ENCODE measurements at places on chromosomes 11 and 22.

DNA sequence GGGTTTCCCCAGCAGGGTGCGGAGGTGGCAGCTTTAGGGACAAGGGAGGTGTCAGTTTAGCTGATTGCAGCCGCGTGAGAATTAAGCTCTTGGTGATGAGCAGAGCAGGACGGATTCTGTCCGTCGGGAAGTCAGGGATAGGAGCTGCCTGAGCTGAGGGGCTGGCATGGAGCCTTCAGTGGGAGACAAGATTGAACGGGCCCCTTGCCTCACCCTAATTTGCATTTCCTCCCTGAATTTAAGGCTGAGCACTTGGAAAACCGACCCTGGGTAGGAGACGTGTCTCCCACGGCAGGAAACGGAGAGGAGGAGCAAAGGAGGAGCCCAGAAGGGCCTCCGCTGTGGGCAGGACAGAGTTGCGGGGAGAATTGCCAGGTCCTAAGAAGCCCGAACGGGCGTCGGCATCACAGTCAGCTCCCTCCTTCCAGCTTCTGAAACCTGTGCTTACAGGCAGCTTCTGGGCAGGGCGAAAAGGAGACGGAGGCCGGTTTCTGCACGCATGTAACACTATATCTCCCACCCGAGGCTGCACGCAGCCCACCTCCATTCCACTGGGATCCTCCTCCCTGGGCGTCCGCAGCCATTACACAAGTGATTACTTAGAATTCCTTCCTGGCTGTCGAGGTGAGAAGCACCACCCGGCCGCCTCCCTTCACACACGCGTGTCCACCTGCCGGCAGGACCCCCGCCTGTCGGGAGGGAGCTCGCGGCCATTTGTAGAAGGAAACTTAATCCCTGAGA lies 345.8 kb downstream of the BRD1 start:
- no peak for DNase-seq

- DNase-seq: no peak
Observed at GRCh38 chr22:29503811-29504372, 23.9 kb downstream of the NEFH start.

DNA sequence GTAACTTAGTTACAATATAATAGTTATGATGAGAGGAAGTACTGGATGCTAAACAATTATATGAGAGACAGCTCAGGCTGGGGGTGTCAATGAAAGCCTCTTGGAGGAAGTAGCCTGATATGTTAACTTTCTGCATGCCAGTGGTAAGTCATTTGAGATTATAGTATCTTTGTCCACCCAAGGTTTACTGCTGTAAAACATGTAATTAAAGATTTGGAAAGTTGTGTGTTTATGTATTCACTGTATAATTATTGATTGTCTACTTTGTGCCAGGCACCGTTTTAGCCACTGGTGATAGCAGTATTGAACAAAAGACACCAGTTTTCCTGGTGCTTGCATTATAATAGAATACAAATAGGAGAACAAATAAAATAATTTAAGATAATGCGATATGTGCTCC lies 624 bp upstream of the DNAJB7 start:
- DNase-seq: no peak

- DNase-seq: no peak
Observed at GRCh38 chr11:102802341-102802740, 4.4 kb upstream of the MMP1 start.

DNA sequence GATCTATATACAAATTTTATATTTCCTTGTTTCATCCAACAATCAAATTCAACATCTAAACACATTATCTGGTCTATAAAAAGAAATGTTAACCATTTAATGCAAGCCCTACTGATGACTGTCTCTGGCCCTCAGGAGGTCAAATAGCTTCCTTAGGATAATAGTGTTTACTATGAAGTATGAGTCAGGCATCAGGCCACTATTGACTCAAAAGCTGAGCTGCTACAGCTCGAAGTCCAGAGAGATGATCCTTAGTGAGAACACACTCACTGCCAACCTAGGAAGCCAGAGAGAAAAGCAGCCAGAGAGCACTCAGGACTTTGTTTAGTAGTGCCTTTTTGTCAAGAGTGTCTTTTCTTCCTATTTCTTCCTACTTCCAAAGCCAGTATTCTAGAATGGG lies 171.8 kb downstream of the SOX6 start:
- DNase-seq: no peak

GRCh38 chr11:76596652-76597051 lies 73.9 kb downstream of the LRRC32 start:
- no peak for DNase-seq

DNA sequence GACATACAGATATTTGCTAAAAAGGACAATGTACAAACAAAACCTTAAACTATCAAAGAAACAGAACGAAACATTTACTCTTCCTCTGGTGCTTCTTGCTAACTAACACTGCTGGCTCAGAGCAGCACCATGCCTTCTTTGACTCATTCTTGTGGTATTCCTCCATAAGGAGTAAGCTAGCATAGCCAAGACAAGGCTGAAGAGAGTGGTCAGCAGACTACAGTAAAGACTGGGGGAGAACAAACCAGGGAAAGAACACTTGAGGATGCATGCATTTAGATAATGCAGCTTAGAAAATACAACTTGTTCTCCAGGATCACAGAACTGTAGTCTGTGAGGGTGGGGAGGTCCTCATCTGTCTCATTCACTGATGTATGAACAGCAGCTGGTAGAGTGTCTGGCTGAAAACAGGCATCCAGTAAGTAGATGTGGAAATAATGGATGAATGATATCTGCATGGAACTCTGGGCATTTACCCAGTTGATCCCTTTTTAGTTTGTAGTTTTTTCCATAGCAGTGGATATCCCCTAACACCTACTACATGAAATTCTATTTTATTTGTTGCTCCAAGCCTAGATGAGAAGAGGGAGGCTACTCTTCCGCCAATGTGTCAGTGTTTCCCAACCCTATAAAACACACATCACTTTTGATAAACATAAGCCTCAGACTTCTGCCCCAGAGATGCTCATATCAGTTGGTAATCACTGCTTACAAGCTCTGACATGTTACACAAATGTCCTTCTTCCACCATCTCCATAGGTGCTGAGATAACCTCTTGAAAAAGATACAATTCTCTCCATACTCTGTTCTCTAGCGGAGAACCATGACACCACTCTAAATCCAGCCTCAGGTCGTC lies 7.3 kb downstream of the SNX19 start:
- DNase-seq: no peak

GRCh38 chr22:38799265-38800002 lies 5.5 kb upstream of the DNAL4 start:
- DNase-seq: no peak

DNA sequence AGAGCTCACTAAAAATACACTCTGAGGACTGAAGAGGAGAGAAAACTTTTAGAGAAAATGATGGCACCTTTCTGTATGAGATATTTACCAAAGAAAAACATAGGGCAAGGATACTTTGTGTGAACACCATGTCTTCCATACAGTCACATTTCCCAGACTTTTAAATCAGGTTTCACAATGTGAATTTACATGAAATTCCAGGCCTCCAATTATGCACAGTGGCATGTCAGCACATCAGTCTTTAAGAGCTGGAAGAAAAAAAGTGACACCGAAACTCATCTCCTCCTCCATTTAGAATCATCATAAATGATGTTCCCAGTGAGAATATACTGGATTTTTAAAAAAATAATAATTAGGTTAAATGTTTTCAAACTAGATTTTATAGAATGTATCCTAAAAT lies 232.2 kb upstream of the UBASH3B start:
- DNase-seq: no peak

DNA sequence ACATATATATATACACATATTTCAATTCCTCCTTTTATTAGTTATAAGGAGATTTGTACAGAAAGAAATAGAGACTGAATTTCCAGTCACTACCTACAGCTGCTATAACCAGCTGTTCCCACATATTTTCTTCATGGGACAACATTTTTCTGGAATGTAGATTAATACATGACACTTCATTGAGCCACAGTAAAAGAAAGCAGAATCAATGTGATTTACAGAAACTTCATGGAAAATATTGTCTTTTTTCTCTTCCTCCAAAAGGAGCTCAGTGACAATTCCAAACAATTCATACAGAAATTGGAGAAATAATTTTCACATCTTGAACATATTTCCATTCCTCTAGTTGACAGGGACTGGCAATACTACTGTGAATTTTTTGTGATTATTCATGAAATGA lies 249.2 kb downstream of the DLG2 start:
- no peak for DNase-seq

- no peak for DNase-seq
Observed at GRCh38 chr11:71342951-71343827, 90.8 kb upstream of the SHANK2 start.

GRCh38 chr11:130179396-130180306 lies 20.1 kb downstream of the ST14 start:
- DNase-seq: no peak

- DNase-seq: no peak
Observed at GRCh38 chr11:105092256-105093239, 47.0 kb downstream of the CARD18 start.

- DNase-seq: peak; percentile 31
Observed at GRCh38 chr11:67732045-67732787, 57.8 kb upstream of the ALDH3B2 start.

- DNase-seq: no peak
Observed at GRCh38 chr11:106642331-106642730, 375.9 kb downstream of the GUCY1A2 start.

- no peak for DNase-seq
Observed at GRCh38 chr11:68709062-68709461, 24.7 kb downstream of the GAL start.

GRCh38 chr11:57515332-57516060 lies at the start of gene SLC43A1:
Gene SLC43A1, minus strand, starts transcription at chr11:57515702. Its CDS starts 1,591 bp downstream, at chr11:57514111.
- DNase-seq: no peak

DNA sequence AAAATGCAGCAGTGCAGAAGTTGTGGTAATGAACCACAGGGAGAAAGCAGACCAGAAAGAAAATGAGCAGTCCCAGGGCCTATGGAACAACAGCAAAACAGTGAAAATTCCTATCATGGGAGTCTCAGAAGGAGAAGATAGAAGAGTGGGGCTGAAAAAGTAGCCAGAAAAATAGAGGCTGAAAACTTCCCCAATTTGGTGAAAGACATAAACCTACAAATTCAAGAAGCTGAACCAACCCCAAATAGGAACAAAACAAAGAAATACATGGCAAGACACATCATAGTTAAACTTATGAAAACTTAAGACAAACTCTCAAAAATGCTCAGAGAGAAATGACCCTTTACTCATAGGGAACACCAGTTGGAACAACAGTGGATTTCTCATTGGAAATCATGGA lies 11.4 kb downstream of the FGF19 start:
- DNase-seq: no peak

GRCh38 chr11:120830085-120830620 lies 193.7 kb upstream of the TBCEL start:
- DNase-seq: no peak

GRCh38 chr11:1073261-1073724 lies 1.4 kb upstream of the MUC2 start:
- no peak for DNase-seq

GRCh38 chr22:25021409-25021808 lies 68.9 kb downstream of the KIAA1671 start:
- no peak for DNase-seq

GRCh38 chr11:84232511-84232910 lies 946.3 kb upstream of the CCDC90B start:
- no peak for DNase-seq

- no peak for DNase-seq
Observed at GRCh38 chr11:416757-417621, 2.2 kb upstream of the SIGIRR start.

DNA sequence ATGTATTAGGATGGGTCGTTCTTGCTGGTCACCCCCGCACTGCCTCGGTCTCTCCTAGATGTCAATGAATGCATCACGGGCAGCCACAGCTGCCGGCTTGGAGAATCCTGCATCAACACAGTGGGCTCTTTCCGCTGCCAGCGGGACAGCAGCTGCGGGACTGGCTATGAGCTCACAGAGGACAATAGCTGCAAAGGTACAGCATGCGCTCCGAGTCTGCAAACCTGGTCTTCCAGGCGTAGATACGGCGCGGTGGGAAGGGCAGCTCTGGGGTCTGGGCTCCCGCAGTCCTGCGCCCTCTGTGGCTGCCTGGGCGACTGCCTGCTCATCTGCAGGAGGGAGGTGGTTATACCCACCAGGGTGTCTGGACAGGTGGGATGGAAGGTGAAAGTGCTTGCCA lies 31.0 kb downstream of the FBLN1 start:
- DNase-seq: no peak

DNA sequence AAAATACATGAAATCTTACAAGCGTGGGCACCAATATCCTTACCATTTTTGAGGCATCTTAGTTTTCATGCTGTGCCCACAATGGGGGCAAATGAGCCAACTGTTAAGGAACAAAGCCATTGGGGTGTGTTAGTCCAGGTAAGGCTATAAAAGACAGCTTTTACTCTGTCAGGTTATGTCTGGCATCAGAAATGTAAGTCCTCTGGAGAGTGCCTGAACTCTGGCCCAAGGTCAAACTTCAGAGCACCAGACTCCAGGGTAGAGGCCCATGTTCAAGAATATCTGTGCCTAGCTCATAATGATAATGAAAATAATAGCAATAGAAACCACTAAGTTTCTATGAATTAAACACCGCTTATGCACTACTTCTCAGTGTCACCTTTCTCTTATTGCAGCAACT lies 105.5 kb downstream of the CSNK2A3 start:
- no peak for DNase-seq

GRCh38 chr11:6771926-6772893 lies at the start of gene OR2AG2:
Gene OR2AG2, minus strand, starts transcription at chr11:6771976. Its CDS starts 3,019 bp downstream, at chr11:6768957.
- DNase-seq: no peak

DNA sequence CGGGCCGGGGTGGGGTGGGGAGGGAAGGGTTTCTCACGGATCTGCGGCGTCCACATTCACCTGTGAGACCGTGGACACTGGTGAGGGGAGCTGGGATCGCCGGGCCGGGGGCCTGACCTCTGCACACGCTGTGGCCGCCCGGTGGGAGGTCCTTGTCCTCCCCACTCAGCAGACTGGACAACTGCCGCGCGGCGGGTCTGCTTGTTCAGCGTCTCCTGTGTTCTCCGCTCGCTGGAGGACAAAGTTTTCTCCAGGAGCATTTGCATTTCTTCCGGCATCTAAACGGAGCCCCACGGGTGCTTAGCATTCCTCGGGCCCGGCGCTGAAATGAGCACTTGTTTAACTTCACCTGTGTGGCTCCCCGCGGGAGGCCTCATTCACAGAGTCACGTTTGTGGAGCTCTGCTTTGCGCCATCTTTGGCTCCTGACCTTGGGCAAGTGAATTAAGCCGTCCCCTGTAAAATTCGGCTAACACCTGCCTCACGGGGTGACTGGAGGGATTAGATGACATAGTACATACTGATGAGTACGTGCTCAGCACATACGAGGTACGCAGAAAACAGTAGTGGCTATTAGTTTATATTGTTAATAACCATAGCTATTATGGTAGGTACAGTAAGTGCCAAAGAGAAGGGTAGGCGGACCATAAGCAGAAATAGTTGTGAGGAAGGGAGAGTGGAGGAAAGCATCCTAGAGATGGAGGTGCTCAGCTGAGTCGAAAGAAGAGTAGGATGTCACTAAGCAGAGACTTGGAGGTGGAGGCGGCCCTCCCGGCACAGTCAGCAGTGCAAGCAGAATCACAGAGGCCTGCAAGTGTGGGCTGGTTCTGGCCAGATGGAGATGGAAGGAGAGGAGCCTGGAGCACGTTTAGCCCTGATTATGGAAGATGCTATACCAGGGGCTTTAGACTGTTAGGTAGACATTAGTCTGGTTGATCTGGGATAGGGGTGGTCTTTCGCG lies 885 bp downstream of the TRMU start:
- DNase-seq: no peak

- no peak for DNase-seq
Observed at GRCh38 chr11:72480347-72480746, 46.0 kb upstream of the CLPB start.

GRCh38 chr11:16606784-16607674 lies 131.4 kb upstream of the C11orf58 start:
- no peak for DNase-seq

GRCh38 chr11:118398791-118399559 lies 2.4 kb upstream of the ATP5MG start:
- no peak for DNase-seq

GRCh38 chr11:31240340-31240904 lies 129.1 kb downstream of the DCDC1 start:
- no peak for DNase-seq
